ENCODE measurements at places on chromosomes 5 and 9.

DNA sequence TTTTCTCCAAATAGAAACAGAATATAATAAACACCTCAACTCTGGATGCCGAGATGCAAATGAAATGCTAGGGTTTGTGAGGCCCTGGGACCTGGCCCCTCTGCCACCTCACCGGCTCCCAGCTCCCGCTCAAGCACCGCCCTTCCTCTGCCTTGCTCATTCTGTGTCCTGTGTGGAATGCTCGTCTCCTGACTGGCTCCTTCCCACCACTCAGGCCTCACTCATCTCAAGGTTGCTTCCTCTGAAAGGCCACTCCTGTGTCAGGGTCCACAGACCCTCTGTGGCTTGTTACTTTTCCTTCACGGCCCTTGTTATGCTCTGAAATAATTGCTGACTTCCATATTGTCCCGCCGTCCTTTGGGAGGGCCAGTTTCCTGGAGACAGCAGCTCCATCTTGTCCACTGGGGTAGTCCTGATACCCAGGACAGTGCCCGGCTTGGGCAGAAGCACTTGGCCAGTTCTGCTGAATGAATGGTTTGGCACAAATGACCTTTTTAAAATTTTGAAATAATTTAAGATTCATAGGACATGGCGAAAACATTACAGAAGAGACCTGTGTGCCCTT, 15.4 kb downstream of the RNF44 start:
- no peak for DNase-seq

DNA sequence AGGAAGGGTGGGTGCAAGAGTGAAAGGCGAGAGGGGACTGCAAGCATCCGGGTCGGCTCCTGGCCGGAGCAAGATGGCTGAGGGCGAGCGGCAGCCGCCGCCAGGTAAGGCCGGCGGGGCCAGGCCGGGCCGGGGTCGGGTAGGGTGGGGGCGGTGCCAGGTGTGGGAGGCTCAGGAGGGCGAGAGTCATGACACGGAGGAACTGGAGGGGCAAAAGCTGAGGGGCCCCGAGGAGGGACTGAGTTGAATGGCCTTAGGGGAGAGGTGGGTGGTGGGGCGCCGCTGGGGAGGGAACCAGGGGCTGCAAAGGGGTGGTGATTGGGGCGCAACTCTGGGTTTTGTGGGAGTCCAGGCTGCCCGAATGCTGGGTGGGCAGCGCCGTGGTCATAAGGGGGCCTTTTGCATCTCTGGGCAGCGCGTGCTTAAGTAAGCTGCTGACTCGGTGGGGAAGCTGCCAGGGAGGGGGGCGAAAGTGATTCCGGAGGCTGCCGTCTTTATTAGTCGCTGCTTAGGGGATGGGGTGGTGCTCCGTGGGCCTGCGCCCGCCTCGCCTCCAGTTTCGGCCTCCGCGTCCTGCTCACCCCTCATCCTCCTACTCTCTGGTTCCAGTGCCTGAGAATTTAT, 425 bp downstream of the PTPA start:
- DNase-seq, result peak; percentile 35

- DNase-seq, result peak; percentile 26
Measured at GRCh38 chr5:88824892-88825583, 57.9 kb downstream of the MEF2C start.

- no peak for DNase-seq
Measured at GRCh38 chr5:124894541-124894940, 148.1 kb upstream of the ZNF608 start.

DNA sequence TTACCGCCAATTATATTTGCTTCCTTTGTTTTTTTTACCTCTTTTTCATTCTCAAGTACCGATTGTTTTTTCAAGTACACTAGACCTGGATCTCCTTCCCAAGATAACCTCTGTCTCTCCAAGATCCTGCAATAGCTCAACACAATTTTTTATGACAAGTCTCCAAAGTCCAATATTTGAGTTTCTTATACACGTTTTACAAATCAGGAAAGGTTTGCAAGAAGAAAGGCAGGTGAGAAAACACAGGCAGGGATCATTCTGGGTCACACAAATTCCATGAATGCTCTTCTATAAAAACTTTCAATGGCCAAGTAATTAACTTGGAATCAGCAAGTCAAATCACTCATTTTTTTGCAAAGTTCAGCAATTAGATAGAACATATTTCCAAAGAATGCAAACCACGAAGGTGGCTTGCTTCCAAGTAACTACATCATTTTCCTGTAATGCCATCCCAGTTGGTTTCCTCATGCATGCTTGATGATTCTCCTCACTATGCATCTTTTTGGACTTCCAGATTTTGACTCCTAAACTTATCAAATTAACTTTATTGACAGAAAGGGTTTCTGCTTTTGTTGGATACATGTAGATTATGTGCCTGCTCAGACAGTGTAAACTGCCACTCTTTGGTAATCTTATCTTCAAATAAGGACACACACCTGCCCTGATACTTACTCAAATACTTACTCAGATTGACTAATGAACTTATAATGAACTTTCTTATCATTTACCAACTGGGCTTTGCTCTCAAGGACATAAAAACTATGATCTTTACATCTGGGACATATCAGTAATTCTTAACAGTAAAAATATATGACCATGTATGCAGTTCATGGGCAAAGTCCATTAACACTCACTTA, 24.7 kb upstream of the IFNE start:
- DNase-seq, result no peak

DNA sequence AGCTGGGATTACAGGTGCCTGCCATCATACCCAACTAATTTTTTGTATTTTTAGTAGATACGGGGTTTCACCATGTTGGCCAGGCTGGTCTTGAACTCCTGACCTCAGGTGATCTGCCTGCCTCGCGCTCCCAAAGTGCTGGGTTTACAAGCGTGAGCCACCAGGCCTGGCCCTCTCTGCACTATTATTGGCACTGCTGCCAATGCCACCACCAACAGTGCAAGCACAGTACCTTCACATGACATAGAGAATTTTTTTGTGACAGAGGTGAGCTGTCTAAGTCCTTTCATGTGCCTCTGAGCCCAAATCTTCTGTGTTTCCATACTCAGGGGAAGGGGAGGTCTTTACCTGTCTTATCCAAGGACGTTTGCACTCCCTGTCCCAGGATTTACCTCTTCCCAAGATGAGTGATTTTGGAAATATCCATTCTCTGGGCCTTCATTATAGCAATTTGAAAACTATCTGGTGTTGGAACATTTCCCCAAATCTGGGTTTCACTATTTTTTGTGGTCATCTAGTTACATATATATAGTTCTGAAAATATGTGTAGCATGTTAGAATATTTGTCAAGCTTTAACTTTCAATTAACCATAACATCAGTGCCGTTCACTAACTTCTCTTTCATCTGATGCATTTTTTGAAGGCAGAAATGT, 5.4 kb upstream of the CD180 start:
- no peak for DNase-seq

DNA sequence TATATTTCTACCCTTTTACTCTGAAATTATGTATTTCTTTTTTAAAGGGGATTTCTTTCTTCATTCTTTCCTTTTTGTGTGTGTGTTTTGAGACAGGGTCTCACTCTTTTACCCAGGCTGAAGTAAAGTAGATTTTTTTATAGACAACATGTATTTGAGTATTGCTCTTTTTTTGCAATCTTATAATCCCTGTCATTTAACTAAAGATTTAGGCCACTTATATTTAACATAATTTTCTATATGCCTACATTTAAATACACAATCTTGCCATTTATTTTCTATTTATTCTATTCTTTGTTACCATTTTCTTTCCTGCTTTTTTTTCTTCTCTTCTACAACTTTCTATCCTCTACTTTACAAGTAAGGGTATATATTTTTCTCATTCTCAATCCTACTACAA, 416.0 kb upstream of the IRX2 start:
- no peak for DNase-seq

DNA sequence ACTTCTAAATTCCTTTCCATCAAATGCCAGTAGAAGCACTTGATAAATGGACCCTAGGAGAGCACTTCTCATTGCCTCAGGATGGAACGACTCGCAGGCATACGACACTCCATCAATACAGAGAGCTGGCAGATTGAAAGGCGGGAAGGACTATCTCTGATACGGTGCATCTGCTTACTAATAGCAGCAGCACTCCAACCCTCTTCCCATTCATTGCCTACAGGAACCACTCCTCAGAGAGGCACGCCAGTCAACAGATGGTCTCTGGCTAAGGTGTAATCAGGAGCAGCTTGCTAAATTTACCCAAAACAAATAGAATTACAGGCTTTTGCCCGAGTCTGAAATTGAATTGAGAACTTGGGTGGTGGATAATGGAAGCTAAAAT, 168.1 kb downstream of the EFNA5 start:
- no peak for DNase-seq

DNA sequence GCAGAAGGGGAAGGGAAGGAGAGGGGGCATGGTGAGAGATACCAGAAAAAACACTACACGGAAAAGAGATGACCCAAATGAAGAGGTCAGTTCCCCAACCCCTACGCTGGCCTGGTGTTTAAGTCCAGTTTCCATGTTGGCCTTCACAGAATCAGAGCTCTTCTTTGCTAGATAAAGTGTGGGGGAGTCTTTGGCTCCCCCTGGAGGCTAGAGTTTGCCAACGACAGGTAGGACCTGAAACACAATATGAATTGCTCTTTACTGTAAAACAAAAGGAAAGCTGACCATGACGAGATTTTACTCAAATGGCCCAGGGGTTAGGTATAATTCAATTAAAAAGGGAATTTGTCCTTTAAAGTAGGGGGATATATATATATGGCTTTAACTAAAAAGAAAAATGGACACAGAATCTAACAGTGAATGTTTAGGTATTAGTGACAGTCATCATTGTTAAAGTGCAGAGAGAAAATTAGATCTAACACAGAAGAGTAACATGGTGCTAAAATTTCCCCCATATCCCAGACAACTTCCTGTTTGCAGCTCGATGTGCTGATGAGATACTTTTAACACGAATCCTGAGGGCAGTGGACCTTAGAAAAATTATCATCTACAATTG, 92.0 kb downstream of the SV2C start:
- peak; percentile 76 for DNase-seq

- no peak for DNase-seq
Measured at GRCh38 chr9:113879911-113880310, 3.8 kb downstream of the ZNF618 start.

DNA sequence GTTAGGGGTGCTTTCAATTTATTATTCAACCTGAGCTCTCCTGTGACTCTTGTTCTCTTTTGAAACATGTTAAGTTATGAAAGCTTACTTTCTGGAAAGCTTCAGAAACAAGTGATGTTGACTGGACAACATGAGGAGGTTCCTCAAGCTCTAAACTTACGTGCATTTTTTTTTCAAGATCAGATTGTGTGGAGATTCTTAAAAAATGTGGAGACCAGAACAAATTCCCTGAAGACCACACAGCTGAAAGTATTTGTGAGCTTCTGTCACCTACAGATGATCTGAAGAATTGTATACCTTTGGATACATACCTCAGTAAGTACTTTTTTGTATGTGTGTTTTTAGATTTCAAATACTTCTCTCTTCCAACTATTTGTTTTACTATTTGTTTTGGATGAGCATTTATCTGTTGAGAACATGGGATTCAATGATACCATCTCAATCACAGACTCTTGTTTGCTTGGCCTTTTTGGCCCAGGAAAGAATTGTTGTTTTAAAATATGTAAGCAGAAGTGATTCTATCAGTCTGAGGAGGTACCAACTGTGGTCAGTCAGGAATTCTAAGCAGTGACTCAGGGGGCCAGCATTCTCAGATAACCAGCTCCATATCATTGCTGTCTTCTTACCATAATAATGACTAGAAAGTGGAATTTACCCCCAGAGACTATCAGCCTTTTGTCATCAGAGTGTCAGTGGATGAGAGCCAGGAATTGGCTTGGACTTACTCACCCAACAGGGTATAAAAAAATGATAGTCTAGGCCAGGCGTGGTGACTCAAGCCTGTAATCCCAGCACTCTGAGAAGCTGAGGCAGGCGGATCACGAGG, 34.4 kb upstream of the GLIPR2 start:
- DNase-seq, result no peak

DNA sequence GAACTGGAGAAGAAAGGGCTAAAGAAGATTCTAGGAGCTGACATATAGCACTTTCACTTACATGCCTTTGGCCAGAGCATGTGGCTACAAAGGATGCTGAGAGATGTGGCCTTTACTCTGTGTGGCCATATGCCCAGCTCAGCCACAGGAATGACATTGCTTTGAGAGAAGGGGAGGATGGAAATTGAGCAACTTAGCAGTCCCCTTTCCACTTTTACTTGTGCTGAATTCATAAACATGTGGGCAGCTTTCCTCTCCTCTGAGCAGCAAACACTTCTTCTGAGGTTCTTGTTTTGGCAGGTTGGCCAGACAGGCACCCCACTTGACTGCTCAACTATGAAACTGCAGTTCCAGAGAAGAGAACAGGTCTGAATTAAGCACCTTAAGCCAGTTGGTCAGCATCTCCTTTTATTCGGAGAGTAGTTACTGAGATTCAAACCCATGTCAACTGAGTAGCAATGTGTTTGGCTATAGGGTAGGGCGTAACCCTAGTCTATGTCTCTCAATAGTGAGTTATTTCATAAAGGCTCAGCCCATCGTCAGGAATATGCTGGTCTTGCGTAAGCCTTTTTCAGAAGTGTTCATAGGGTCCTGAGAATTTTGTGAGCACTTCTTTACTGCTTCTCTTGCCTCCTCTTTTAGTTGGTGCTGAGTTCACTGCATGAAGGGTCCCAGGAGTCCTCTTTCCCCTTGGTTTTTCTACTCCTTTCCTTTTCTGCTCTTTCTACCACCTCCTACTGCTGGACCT, 134.5 kb downstream of the PALM2AKAP2 start:
- peak; percentile 48 for DNase-seq

GRCh38 chr9:87599901-87600610, 102.4 kb downstream of the DAPK1 start:
- no peak for DNase-seq

GRCh38 chr5:107456281-107456715, 214.4 kb downstream of the EFNA5 start:
- peak; percentile 14 for DNase-seq
